Amniotic epithelial cell (primary cell): ENCODE measurements at places on chromosomes 7 and 10.

DNA sequence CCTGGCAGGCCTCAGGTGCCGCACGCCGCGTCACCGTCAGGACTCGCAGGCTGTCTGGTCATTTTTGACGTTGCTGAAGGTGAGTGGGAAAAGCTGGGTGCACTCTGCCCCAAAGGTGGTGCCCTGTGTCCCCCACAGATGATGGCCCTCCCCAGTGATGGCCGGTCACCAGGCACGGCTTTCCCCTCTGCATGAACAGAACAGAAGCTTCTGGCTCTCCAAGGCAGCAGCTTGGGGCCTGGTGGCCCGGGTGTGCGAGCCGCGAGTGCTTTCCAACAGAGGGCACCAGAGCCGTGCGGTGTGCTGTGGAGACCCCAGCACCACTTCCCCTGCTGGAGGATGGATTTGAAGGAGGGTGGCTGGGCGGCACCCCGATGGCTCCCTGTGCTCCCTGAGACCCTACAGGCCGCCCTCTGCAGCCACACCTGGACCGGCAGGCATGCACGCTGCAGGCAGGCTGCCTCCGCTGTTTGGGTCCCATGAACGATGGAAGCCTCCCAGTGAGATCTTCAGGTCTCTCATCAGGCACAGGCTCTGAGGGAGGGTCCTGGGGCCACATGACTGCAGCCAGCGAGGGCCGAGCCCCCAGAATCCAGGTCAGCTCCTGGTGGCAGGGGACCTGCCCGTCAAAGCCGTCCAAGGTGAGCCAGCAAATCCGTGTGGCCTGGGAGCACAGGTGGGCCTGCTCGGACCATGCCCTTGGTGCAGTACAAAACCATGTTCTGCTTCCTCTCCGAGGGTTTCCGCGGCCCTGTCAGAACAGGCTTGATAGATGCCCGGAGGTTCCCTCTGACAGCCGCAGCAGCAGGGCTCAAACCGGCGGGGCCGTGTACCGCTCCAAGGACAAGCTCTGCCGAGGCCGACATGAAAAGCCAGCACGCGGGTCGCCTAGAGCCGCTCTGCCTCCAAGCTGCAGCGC is 195.4 kb downstream of the EBF3 start:
- no peak for DNase-seq

DNA sequence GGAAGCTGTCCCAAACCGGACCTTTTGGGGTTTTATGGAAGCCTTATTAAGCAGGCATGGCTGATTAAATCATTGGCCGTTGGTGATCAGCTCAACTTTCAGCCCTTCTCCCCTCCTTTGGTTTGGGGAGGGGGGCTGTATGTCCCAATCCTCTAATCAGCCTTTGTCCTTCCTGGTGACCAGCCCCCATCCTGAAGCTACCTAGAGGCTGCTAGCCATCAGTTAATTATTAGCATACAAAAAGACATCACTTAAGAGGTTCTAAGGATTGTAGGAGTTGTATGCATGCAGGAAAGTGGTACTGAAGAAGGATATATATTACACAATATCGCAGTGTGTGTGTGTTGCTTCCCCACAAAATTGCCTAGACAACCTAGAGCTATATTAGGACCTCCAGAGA is 553.3 kb upstream of the FZD8 start:
- no peak for DNase-seq

GRCh38 chr7:127635659-127636285 is 16.2 kb upstream of the SND1 start:
- DNase-seq = no peak

DNA sequence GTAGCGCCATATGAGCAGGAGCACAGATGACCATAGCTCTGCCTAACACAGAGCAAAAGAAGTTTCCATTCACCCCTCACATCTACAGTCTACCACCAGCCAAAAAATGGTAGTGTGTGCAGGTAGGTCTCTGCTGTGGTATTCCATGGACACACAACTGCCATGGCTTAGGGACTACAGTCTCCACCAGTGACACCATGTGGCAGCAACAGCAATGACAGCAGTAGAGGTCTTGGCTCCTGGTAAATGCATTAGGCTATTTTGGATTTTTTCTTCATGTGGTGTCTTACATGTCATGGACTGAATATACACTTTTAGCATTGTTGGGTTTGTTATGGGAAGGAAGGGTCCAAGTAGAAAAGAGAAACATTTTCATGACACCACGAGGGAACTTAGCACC is 70.1 kb upstream of the CABCOCO1 start:
- DNase-seq = peak; percentile 5

DNA sequence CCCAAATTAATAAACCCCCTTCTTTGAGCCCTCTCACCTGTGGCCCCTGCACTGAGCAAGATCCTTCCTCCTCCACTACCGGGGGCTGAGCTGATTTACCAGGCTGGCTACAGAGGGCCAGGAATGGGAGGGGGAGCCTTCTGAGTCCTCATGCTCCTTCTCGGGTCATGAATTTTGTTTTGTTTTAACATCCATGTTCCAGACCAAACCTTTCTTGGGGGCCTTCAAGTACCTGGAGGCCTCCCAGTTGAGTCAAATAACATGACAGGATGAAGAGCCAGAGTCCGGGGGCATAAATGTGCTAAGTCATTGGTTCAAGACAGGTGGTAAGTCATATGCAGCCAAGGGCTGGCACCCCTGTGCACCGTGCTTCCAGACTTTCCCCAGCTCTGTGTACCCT is 39.6 kb downstream of the AFAP1L2 start:
- DNase-seq = no peak

GRCh38 chr10:12504176-12504575 is 154.8 kb downstream of the CAMK1D start:
- no peak for DNase-seq

DNA sequence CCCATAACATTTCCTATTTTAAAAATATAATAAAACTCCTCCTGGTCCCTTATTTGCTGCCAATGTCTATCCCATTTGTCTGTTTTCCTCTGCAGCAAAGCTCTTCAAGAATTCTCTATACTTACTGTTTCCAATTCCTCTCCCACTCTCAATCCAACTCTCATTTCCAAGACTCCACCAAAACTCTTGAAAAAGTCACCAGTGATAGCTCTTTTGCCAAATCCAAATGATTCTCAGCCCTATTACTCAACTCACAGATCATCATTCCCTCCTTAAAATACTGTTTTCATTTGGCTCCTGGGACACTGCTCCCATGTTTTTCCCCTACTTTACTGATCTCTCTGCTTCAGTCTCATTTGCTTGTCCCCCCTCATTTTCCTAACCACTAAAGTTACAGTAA is 139.4 kb downstream of the HIBADH start:
- DNase-seq = no peak

DNA sequence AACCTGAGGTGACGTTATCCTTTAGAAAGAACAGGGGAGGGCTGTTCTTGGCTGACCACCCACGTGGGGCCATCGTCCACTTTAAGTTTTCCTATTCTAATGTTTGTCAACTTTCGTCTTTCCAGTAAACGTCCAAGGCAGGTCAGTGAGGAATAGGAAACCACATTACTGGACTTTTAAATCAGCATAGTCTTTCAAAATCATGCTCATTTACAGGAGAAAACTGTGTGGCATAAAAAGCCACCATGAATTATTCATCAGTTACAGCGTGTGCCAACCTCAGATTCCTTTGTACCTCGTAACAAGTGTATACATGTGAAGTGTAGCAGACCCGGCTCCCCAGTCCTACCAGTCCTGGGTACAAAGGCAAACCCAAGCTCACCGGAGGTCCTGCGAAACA is 25.1 kb upstream of the ABLIM1 start:
- no peak for DNase-seq

DNA sequence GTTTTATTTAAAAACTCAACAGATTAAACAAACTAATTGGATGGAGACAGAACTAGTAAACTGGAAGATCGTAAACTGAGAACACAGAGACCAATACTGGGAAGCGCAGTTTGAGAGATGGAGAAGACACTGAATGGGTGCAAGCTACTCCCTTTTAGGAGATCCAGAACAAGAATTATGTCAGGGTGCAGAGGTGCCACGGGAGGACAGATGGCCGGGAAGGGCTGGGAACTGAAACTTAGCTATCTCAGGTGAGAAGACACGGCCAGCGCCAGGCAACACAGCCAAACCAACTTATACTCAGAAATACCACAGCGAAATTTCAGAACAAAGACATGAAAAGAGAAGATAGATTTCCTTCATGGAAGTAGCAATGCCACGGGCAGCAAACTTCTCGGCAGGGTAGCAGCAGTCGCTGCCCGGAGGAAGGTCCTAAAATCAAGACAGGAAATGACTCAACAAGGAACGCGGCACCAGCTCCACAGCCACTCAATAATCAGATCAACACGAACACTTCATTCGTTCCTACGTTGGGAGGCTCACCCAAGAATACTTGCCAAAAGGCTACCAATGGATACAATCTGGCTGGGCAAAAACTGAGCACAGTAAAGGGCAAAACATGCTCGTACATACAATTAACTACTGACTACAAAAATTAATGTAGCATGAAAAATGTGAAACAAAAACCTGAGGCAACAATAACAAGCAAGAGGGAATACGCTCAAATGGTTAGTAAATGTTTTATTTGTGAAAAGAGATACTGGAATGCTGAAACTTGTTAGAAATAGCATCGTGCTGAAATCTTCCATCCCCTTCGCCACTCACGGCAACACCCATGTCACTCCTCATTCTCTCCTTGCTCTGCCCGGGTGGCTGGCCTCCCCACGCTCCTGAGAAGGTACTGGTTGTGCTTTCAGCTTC is 2.2 kb upstream of the LRRC27 start:
- no peak for DNase-seq

DNA sequence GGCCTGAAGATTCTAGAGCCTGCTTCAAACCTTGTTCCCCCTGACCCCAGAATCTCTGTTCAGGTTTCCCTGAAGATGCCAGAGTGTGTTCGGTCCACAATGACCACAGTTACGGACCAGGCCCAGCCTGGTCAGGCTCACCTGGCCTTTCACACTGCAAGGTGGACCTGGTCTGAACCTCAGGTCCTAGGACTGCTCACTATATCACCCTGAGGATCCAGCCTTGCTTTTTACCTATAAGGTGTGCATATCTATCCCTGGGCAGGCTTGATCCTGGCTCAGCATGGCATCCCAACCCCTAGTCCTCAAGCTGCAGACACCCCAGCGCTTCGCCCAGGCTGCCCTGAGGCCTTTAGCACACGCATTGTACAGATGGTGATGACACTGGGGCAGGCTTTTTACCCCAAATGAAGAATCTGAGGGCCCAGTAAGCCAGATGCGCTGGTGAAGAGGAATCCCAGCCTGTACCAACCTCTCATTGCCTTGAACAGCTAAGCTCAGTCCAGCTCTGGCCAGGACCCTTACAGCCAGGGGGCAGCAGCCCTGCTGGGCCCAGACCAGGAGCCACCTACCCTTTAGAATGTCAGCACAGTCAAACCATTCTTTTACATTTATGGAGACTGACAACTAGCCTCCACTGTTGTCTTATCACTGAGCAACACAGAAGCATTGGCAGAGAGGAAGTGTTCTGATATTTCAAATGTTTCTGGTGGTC is 28.0 kb downstream of the MAT1A start:
- no peak for DNase-seq

DNA sequence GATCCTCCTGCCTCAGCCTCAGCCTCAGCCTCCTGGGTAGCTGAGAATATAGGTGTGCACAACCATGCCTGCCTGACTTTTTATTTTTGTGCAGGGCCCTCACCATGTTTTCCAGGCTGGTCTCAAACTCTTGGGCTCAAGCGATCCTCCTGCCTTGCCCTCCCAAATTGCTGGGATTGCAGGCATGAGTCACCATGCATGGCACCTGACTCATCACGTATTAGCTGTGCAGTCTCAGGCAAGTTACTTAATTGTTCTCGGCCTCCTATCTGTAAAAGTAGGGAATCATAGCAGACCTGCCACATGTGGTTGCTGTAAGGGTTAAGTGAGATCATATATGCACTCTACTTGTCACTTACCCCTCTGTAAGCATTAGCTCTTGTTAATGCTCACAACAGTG is 117.2 kb downstream of the ANLN start:
- DNase-seq = peak; percentile 46

GRCh38 chr10:118496525-118496924 is 98.9 kb downstream of the PRLHR start:
- no peak for DNase-seq

DNA sequence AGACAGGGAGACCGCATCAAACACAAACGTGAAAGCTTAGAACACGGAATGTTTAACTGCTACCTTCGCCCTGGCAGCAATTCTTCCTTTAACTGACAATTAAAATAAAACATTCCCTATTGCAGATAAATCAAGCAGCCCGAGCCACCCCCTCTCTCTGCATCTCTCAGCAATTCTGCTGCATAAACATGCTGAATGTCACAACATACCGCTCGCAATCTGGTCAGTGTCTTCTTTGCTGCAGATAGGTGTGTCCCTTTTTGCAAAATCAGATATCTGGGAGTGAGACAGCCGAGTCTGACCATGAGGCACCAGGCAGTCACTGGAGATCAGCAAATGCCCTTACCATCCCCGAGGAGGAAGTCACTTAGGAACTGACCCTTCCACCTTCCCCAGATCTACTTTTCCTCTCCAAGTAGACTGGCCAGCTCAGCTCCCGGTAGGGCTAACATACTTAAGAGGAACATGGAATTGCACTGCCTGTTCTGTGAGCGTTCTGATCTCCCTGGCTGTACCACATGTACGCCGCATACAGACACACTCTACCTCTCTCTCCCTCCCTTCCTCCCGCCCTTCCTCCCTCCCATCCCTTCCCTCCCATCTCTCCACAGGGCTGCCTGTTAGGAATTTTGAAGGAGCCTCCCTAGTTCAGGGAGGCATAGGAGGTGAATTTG is at the start of gene FRMD4A:
TSS of gene FRMD4A (minus strand) at position 537 of the 674 bp plus-strand sequence.
- no peak for DNase-seq

DNA sequence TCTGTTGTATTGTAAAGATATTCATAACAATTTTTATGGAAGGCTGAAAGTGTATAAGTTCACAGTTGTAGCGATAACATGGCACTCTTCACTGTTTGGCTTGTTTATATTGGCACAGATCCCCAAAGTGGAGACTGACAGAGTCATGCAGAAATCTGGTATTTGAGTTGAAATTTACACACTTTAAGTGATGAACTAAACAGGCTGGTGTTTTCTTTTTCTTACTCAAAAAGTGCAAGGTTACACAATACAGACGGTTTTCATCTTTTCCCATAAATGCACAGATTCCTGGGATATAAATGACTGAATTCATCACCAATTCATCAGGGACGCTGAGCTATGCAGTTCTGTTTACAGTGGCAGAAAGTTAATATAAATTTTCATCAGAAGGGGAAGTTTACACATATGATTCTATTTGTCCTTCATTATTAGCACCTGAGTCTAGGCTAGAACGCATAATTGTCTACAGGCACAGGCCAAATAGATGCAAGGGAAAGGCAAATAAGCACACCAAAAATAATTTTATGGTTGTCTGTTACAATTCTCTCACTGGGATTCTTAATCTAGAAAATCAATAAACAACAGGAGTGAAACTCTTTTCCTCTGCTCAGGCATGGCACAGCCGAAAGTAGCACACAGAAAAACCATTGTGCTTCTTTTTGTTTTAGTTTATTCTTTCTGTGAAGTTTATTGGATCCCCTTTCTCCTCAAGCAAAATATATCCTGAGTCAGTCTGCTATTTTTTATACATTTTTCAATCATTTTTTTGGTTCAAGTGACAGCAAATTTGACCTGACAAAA is 88.0 kb downstream of the FOXP2 start:
- peak; percentile 1 for DNase-seq

DNA sequence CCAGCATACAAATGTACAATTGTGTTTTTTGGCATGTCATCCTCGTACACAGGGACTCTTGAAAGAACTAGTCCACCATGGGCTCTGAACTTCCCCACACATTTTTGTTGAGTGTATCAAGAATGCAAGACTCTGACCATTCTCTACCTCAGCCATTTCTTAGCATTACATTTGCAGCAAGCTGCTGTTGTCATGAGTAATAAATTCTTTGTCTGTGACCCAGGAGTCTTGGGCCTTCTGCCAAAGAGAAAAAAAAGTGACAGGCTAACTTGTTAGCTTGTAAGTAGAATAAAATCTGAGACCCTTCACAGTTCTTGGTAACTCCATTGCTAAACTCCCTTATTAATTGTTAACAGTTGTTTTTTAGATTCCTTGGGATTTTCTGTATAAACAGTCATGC is 542.3 kb upstream of the MBL2 start:
- peak; percentile 73 for DNase-seq
